Stimulated activated CD4-positive, alpha-beta T cell treated with anti-CD3 and anti-CD28 coated beads, Interleukin-1b, Interleukin-23, amount 100 ng/mL, for 1 hour (primary cell): ENCODE measurements at places on chromosomes 12 and 14.

GRCh38 chr14:89454996-89455395 is 38.0 kb upstream of the FOXN3 start:
- no peak for DNase-seq

- no peak for DNase-seq
Observed at GRCh38 chr14:80695869-80696268, 245.7 kb downstream of the CEP128 start.

- DNase-seq: no peak
Observed at GRCh38 chr14:52730709-52731111, 744 bp downstream of the STYX start.

GRCh38 chr12:39875721-39876120 is 230.2 kb downstream of the SLC2A13 start:
- no peak for DNase-seq

DNA sequence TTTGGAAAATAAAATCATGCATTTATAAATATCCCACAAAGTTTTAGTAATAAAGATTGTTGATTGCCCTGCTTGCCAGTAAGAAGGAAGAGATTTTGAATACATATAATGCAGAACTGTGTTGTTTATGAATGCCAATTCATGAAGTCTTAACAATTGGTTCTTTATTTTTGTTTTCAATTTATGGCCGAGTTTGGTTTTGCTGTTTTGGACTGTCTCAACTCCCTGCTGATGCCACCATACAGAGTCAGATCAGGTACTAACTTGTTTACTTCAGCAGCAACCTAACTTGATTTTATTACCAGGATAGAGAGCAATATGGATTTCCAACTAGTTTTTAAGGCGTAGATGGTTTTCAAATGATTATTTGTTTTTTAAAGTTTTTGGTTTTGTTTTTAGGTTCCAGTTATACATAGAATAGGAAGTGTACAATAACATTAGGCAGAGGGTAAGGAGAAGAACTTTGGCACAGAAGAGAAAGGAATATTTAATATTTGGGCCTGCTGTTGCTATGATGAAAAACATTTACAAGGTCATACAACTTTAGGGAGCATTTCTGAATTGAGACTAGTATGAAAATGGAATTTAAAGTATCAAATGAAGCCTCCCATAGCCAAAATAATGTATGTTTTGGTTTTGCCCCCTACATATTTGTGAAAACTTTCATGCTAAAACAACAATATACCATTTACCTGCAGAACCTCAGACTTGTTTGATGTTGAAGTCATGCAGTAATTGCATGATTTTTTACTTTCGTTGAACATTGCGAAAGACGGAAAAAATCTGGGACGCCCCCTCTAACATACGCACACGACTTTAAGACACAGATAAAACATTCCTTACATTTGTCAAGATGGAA is 904 bp upstream of the FAM177A1 start:
- no peak for DNase-seq

DNA sequence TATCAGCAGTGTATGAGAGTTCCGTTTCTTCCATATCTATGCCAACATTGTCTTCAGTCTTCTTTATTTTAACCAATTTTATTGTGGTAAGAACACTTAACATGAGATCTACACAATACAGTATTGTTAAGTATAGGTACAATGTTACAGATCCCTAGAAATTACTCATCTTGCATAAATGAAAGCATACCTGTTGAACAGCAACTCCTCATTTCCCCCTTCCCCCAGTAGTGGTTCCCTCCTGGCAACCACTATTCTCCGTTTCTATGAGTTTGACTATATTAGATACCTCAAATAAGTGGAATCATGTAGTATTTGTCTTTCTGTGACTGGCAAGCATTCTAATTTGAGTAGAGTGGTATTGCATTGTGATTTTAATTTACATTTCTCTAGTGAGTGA is 150.5 kb downstream of the CRADD start:
- DNase-seq: no peak

DNA sequence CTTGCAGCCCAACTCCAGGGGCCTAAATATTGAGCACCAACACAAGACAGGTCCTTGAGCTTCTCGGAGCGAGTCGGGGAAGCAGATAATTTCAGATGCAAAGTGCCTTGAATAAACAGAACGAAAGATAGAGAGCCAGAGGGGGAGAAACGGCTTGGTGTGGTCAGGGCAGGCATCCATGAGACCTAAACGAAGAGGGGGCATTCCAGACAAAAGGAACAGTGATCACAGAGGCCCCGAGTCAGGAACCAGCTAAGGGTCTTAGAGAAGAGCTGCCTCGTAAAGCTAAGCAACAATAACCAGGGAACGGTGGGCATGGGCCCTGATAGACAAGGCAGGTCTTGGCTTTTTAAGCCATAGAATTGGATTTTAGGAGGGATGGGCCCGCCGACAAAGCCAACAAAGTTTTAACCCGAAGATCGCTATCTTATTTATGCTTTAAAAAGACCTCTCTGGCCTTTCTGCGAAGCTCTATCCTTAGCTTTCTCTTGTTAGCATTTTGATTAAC is 421 bp upstream of the ACADS start:
- DNase-seq: no peak

DNA sequence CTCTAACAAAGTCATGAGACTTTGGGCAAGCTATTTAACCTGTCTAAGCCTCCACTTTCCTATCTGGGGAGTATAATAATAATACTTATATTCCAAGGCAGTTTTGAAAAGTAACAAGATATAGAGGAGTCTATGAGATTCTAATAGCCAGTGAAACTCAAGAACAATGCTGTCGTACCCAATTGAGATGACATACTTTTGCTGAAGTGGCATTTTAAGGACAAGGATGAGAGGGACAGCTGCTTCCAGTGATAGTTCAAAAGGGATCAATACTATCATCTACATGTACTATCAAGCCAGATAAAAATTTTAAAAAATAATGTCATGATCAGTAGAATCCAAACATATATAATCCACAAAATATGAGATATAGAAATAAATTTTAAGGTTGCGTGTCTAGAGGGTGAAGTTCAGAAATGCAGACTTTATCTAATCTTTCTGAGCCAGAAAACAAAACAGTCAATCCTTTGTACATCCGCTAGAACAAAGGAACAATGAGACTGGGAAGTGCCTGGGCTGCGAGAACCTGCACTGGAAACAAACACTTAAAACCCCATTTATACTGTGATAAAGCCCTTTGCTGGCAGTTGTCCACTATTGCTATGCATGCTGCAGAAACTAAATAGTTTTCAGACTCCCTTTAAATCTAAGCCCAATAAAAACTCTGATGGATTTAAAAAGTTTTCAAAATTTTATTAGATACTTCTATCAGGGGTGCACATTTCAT is 38.6 kb downstream of the PTPRB start:
- DNase-seq: no peak

- no peak for DNase-seq
Observed at GRCh38 chr12:57215668-57216013, 953 bp upstream of the NXPH4 start.

DNA sequence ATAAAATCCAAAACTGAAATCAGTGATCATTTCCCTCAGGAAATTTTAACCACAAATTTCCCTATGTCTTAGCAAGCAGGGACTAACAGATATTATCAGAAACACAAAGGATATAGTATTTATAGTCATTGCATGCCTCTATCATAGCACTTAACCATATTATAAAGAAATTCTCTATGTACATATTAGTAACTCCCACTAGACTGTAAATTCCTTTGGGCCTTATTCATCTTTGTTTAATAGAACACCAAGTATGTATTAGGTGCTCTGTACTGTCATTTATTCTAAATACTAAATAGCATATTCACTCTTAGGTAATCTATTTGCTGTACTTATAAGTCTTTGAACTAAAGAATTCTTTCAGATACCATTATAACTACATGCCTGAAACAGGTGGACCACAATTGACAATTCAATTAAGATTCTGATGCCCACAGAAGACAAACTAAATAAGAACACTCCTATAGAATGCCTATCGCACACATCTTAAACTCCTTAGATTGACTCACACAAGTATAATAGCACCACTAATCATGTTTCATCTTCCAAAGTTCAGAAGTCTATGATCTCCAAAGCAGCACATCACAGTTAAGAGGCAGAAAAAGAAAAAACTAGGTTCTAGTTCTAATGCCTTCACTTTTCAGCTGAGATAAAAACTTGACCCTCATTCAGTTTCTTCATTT is 134.1 kb downstream of the FSCB start:
- no peak for DNase-seq

- DNase-seq: no peak
Observed at GRCh38 chr12:70771581-70771980, 134.4 kb upstream of the PTPRB start.

DNA sequence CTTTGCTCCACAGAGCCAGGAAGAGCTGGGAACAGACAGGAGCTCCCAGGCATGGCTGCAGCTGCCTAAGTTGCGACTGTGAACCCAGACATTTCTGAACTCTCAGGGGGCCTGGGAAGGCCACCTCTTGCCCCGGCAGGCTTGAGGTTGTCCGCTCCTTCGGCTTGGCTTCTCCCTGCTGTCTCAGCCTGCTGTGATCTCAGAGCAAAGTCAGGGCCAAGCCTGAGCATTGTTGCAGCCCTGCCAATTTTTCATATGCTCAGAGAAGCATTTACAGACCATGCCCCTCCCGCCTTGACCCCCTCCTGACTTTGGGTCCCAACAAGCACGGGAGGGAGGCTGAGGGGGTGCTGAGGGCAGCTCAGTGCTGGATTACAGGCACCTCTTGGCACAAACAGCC is 1439.1 kb upstream of the FLRT2 start:
- no peak for DNase-seq

DNA sequence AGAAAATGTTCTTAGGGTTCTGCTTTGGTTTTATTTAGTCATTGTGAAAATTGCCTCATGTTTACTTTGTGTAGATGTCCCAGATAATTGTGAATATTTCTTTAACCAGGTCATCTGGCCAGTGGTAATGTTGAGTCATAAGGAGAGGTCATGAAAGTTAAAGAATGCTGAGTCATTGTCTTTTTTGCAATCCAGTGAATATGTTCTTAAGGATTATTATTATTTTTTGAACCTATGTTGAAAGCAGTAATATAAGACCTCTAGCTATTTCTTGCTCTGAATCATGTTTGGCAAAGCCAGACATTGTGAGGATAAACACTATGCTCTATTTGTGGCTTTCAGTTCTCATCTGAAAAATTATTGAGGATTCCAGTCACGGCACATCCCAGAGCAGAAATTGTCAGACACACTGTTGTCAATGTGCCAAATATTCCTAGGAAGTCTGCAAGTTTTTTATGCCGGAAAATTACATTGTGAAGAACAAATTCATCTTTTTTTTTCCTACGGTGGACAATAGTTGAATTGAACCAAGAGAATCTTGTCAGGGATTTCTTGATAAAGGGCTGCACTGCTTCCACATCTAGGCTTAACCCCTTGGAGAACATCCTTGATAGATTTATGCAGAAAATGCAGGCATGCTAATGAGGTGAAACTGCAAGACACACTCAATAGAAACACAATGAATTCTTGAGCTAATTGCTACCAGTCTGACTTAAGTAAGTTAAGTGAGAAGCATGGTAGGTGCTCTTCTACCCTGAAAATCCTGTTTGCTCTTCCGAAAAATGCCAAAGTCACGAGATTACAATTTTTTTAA is 369.6 kb downstream of the ATP23 start:
- no peak for DNase-seq

GRCh38 chr12:125954362-125954761 is 889.1 kb downstream of the AACS start:
- no peak for DNase-seq

- DNase-seq: no peak
Observed at GRCh38 chr14:29851397-29851796, 76.2 kb downstream of the PRKD1 start.

DNA sequence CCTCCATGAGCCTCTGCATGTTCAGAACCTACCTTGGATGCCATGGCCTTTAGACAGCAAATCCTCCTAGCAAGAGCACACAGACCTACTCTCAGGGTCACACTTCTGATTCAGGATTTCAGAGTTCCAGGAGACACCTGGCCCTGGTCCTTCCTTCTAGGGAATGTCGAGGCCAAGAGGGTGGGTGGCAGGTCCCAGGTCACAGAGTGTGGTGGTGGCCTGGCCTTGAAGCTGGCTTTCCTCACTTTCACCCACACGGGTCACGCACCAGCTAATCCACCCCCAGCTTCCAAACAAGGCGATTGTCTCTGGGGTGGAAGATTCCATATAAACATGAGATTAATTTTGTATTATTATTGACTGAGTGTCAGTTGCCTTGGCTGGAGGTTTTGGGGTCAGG is 328.3 kb upstream of the RTL1 start:
- DNase-seq: no peak

DNA sequence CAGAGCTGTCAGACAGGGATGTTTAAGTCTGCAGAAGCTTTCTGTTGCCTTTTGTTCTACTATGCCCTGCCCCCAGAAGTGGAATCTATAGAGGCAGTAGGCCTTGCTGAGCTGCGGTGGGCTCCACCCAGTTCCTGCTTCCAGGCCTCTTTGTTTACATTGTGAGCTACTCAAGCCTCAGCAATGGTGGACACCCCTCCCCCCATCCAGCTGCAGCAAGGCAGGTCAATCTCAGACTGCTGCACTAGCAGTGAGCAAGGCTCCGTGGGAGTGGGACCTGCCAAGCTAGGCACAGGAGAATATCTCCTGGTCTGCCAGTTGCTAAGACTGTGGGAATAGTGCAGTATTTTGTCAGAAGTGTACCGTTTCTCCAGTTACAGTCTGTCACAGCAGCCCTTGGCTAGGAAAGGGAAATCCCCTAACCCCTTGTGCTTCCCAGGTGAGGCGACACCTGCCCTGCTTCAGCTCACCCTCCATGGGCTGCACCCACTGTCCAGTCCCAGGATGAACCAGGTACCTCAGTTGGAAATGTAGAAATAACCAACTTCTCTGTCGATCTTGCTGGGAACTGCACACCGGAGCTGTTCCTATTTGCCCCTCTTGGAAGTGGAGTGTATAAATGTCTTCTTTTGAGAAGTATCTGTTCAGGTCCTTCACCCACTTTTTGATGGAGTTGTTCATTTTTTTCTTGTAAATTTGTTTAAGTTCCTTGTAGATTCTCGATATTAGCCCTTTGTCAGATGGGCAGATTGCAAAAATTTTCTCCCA is 213.5 kb upstream of the SLC38A2 start:
- no peak for DNase-seq

DNA sequence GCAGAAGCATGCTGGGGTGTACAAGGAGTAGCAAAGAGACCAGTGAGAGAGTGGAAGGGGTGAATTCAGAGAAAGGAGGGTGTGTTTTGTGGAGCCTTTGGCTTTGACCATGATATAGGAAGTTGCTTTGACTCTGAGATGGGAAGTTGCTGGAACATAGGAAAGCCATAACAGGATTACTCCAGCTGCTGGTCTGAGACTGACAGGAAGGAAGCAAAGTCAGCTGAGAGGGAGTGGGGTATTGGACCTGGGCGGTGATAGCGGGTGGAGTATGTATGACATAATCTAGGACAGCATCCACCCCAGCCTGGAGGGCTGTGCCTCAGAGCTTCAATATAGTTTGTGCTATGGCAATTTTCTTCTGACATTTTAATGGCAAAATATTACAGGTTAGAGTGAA is 324.4 kb downstream of the PDZRN4 start:
- DNase-seq: no peak

GRCh38 chr14:49892301-49892635 is 614 bp upstream of the ARF6 start:
- DNase-seq: no peak
